ENCODE measurements at places on chromosomes 7 and 10.

DNA sequence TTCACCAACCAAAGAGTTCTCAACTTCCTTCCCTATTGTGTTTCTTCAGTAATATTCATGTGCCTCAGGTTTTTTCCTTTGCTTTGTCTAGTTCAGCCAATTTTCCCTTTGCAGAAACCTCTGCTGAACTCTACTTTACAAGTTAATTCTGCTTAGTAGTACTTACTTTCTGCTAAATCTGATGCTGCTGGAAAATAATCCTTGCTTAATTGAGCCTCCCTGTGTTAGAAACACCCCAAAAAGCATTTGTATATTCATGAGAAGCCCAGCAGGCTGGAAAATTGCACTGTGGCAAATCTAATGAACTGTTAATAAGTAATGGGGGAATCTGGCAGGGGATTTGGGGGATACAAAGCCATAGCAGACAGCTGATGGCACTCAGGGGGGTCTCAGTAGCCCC, 78.5 kb downstream of the CDCA7L start:
- DNase-seq, result no peak

DNA sequence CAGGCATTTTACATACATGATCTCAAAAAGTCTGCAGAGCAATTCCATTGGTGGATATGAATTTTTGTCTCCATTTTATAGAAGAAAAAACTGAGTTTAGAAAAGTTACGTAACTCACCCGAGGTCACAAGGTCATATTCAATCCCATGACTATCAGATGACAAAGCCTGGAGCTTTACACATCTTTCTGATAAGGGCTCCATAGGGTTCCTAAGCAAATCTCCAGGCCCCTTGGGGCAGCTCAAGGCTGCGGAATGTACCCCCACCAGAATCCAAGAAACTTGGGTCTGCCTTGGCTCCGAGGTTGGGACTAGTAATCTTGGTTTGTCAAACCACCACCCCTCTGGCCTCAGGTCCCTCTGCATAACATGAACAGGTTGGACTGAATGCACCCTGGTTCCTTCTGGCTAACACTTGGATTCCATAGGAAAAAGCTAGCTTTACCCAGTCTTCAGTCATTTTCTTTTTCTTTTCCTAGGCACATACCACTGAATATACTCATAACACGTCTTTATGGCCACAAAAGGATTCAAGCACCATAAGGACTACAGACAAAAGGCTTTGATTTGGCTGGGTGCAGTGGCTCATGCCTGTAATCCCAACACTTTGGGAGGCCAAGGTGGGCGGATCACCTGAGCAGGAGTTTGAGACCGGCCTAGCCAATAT, 55.5 kb downstream of the PIP4K2A start:
- DNase-seq, result no peak

- DNase-seq, result no peak
Measured at GRCh38 chr7:122535086-122535485, 163.8 kb downstream of the RNF133 start.

- no peak for DNase-seq
Measured at GRCh38 chr10:29922226-29922625, 137.2 kb downstream of the JCAD start.

- no peak for DNase-seq
Measured at GRCh38 chr10:44569193-44570091, 184.5 kb upstream of the CXCL12 start.

GRCh38 chr10:11874568-11875493, 51.7 kb downstream of the PROSER2 start:
- DNase-seq, result peak; percentile 15

DNA sequence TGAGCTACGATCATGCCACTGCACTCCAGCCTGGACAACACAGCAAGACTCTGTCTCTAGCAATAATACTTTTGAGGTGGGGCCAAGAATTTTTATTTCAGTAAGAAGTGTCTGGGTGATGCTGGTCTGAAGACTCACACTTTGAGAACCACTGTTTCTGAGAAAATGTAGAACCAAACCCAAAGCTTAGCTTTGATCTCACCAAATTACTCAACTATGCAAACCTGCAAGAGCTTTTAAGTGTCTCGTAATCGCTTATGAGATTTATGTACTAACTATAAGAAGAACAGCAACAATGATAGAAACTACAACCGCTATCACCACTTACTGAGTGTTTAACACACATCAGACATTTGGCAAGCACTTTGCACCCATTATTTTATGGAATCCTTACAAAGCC, 29.5 kb downstream of the APBB1IP start:
- DNase-seq, result peak; percentile 44

DNA sequence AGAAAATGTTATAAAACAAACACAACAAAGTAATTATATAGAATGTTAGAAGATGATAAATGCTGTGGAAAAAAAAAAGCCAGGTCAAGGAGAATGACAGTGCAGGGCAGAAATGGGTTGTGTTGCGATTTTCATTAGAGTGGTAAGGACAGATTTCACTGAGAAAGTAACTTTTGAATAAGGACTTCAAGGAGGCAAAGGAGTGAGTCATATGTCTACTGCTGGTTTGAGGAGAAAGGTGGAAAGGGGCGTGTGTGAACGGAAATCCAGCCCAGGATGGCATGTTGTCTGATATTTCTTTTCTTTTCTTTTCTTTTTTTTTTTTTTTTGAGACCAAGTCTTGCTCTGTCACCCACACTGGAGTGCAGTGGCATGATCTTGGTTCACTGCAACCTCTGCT, 12.3 kb upstream of the DLD start:
- no peak for DNase-seq

DNA sequence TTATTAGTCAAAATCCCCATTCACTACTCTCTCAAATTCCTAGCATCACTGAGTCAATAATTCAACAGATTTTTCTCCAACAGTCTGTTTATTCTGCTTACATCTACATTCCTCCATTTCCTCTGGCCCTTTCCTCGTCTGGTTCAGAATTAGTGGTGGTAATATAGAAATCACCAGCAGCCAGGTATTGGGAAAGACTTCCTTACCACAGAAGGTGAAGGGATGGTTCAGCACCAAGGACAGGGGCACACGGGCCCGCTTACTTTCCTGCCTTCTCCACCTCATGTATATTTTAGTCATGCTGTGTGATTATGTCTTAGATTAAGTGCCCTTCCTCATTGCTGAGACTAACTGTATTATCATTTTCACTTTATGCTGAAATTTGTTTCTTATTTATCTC, 70.4 kb upstream of the APBB1IP start:
- peak; percentile 13 for DNase-seq

GRCh38 chr10:132297526-132297925, 10.2 kb downstream of the STK32C start:
- DNase-seq, result no peak

DNA sequence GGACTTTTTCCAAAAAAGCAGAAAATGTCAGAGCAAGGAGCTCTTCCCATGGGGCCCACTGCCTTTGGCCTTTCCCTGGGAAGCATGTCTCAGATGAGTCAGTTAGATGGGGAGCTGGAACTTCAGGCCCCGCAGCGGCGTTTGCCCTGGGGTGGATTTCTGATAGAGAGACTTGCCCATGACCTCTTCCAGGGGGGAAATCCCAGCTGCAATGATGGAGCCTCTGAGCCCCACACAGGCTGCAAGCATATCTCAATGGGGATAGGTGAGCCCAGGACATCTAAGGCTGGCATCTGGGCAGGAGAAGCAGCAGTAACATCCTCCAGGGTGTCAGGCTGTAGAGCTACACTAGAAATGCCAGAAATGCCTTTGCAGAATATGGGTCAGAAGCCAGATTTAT, 269.2 kb upstream of the TCERG1L start:
- no peak for DNase-seq

- no peak for DNase-seq
Measured at GRCh38 chr7:117271566-117271965, 51.3 kb downstream of the WNT2 start.

DNA sequence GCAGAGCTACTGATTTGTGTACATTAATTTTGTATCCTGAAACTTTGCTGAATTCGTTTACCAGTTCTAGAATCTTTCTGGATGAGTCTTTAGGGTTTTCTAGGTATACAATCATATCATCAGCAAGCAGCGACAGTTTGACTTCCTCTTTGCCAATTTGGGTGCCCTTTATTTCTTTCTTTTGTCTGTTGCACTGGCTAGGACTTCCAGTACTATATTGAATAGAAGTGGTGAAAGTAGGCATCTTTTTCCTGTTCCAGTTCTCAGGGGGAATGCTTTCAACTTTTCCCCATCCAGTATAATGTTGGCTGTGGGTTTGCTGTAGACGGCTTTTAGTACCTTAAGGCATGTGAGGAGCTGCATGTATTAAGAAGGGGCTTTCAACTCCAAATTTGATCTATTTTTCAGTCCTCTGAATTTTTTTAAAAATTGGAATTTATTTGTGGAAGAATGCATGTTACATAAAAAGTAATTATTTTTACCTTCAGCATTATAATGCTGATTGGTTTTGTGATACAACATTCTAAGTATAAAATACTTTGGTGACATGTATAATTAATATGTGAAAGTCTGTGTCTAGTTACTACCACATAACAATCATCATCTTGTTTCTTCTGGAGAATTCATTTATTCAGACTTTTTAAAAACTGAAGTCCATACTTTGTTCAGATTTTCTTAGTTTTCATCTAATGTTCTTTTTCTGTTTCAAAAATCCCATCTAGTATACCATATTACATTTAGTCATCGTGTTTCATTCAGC, 49.6 kb downstream of the CPED1 start:
- no peak for DNase-seq

GRCh38 chr10:17257466-17258321, 29.7 kb downstream of the VIM start:
- DNase-seq, result peak; percentile 77

DNA sequence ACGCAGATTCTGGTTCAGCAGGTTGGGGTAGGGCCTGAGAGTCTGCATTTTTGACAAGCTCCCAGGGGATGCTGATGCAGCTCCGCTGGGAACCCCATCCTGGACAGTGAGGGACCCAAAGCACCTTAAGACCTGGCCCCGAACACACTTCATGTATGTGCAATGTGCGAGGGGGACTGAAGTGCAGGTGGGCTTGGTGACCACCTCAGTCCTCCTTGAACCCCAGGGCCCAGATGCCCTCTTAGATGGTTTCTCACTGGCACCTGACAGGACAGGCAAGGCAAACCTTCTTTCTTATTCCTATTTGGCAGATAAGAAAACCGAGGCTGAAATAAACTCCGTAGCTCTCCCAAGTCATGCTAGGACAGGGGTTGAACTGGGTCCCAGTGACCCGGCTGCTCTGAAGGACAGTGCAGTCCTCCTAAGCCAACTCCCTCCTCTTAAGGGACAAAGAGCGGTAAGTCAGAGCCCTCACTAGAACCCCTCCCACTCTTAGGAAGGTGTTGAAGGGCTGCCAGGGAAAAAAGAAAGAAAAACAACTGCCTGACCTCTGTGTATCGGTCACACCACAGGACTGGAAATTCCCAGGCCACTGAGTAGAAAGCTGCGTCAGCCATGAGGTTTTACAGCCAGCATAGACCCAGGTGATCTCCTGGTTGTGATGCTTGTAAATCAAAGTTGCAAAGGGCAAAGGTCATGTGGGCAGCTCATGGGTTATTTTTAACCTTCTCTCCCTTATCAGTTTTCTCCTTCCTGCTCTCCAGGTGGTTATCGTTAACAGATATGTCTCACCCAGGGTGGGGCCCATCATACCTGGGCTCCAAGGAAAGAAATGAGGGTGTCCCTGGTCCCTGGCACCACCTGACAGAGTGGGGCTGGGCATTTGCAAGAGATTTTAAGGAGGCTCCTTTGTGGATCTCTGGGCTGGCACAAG, 90.9 kb upstream of the SMNDC1 start:
- DNase-seq, result peak; percentile 42

GRCh38 chr10:4678023-4678950, 147.7 kb upstream of the AKR1E2 start:
- no peak for DNase-seq

DNA sequence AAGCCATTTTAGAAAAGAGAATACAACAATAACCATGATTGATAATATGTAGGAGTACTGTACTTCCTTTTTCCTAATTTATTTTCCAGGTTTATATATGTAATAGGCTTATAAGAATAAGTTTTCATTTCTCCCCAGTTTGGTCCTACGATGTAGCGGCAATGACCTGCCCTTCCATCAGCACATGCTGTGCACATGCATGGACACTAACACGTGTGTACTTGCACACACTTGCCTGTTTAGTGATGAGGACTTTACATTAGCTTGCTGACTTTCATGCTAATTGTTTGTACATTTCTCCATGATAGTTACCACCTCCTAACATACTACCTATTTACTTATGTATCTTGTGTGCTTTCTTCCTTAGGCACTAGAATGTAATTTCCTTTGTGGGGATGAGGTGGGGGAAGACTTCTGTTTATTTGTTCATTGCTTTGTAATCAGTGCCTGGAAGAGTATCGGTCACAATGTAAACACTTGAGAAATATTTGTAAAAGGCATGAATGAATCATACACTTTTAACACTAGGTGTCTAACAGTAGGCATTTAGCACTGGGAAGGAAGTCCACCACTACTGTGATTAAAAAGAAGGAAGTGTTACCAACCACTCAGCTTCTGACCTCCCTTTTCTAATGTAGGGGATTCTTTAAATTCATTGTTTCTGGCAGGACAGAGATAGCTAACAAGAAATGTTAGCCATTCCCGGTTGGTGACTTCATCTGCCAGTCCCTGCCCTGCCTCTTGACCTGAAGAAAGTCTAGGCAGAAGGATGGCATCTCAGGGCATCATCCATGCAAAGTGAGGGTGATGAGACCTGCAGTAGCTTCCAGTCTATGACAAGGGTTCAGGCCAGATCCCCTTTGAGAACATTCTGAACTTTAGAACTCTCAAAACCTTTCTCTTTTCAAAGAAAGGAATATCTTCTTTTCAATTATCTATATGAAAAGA, 120.2 kb upstream of the RAB18 start:
- no peak for DNase-seq

DNA sequence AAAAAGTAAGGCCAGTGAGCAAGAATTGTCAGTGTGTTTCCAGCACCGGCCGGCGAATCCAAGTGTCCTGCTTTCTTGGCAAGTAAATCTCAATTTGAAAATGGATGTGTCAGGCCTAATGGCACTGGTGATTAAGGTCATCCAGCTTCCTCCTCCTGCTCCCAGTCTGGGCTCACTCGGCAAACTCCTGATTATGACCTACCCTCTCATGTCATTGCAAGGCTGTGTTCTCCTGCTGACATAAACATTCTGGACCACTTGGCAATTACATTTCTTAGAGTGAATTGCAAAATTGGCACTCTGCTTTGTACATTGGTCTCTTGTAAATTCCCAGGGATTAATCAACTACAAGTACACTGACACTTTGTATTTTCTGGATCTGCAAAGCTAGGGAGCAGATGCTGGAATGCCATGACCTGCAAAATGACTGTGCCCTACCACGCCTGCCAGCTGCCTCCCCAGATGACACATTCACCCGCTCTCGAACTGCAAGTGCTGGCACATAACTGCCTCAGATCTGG, 473.8 kb downstream of the KIF20B start:
- no peak for DNase-seq

- DNase-seq, result no peak
Measured at GRCh38 chr10:11355592-11355991, 255.9 kb downstream of the USP6NL start.

GRCh38 chr10:37774351-37774750, 83.1 kb downstream of the ZNF248 start:
- DNase-seq, result no peak

GRCh38 chr7:37311355-37311754, 137.3 kb downstream of the ELMO1 start:
- peak; percentile 52 for DNase-seq

- no peak for DNase-seq
Measured at GRCh38 chr10:58579011-58579655, 66.5 kb downstream of the BICC1 start.

GRCh38 chr7:130595986-130596385, 72.6 kb downstream of the COPG2 start:
- no peak for DNase-seq

- DNase-seq, result no peak
Measured at GRCh38 chr7:20296444-20296843, 34.3 kb upstream of the ITGB8 start.

- no peak for DNase-seq
Measured at GRCh38 chr7:38840736-38841460, 68.1 kb downstream of the VPS41 start.
